ENCODE measurements at places on chromosomes 6 and 20.

DNA sequence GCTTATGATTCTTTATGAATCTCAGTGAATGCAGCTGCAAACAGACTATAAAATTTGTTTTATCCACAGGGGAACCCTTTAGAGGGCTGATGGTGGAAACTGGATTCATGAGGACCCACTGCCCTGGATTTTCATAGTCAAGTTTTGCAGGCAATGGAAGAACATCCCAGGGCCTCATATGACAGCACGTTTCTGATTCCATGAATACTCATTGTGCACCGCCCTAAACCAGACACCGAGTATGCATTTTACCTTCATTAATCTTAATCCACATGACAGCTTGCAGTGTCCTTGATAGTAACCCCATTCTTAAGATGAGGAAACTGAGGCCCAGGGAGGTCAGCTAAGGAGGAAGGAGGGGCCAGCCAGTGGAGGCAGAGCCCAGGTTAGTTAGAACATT lies 270.4 kb downstream of the PREX1 start:
- no peak for DNase-seq

- DNase-seq, result no peak
Measured at GRCh38 chr20:48728042-48728825, 99.6 kb downstream of the PREX1 start.

GRCh38 chr20:2292416-2293110 lies 3.2 kb upstream of the TGM3 start:
- no peak for DNase-seq

DNA sequence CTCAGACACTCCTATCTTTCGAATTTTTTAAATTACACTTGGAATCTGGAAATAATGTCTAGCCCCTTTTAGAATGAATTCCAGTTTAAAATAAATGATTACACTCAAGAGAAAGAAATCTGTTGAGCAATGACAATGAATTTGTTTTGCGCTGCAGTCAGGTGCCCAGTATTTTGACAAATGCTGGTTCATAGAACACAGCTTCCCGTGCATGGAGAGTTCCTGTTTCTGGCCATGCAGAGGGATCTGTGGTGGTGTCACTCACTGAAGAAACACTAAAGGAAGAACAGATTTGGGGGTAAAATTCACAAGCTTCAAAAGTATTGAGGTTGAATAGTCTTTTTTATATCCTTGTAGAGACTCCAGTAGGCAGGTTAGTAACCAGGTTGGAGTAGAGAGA lies 113.4 kb upstream of the CEP85L start:
- DNase-seq, result no peak

DNA sequence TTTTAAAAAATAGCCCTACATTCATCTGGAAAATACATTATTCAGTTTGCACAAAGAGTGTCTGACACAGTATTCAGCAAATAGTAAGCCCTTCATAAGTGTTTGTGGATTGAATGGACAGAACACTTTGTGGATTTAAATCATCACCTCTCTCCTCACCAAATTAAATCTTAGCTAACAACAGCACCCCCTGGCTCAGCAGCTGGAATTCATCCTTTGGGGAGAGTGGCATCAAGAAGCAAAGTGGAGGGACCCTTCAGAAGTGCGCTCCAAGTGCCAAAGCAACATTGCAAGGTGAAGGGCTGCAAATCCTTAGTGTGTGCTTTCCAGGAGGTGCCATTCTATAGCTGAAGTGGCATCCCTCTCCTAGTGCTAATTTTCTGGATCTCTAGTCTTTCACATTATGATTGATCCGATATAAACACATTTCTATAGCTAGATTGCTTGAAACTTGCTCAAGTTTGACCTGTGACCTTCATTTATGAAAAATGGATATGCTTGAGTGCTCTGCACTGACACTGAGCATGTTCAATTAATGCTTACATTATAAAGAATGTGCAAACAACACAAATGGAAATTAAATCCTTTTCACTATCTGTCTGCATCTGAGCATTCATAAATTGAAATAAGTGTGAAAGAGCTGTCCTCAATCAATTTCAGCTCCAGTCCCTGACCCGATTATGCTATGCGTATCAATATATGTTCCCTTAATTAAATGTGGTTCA lies 891.7 kb downstream of the C6orf118 start:
- no peak for DNase-seq

DNA sequence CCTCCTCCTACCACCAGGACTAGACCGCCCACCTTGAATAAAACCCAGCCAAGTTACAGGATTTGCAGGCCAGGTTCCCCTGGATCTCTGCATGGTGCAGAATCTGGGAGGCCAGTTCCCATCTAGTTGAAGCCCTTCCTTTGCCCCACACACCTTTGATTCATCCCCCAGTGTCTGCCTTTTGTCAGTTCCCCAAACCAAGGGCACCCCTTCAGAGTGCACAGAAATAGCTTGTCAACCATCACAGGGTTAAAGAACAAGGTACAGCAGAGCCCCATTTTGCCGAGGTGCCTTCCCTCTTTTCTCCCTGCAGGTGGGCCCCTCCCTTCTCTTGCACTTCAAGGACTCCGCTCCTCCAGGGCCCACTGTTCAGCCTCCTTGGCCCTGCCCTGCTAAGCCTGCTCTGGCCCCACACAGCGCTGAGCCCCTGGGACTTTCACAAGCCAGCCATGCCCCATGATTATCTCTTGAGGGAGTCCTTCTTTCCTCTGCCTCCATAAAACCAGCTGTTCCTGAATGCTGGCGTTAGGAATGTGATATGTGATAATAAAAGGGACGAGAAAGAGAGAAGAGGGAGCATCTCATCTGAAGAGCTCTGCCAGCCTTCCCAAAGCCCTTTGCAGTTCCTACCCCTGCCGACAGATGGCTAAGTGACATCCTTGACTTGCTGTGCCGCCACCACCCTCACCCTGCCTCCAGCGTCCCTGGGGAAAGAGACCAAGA lies 280.3 kb downstream of the CDC5L start:
- DNase-seq, result no peak
